Thymus (tissue), 14 donors: ENCODE measurements at places on chromosomes 1 and 21. TPM values are rescaled to one million over a fixed set of nuclear protein-coding genes. Genes with fewer than 3 reads are reported as not detected.

DESI2 gene
- polyA plus RNA-seq, result 14.7 TPM

- H3K4me1 ChIP-seq, result no peaks in the 10 kb centered on the region
- H3K36me3 ChIP-seq, result no peaks in the 10 kb centered on the region
- no peak for DNase-seq
- H3K4me3 ChIP-seq, result no peak overlapping the region
Observed at GRCh38 chr1:225825078-225825477, 15.2 kb downstream of the EPHX1 start.

- DNase-seq, result no peak
- no peak overlapping the region for H3K27ac ChIP-seq
- H3K4me3 ChIP-seq, result no peak overlapping the region
- H3K27me3 ChIP-seq, result no peaks in the 10 kb centered on the region
Observed at GRCh38 chr21:27818847-27819246, 852.0 kb upstream of the ADAMTS5 start.

- no peaks in the 10 kb centered on the region for H3K27me3 ChIP-seq
- no peaks in the 10 kb centered on the region for H3K36me3 ChIP-seq
- DNase-seq, result no peak
- no peak overlapping the region for H3K27ac ChIP-seq
Observed at GRCh38 chr21:39078322-39079065, 104.8 kb downstream of the PSMG1 start.

- H3K4me3 ChIP-seq, result no peak overlapping the region
- no peaks in the 10 kb centered on the region for H3K27me3 ChIP-seq
- no peak for DNase-seq
- peaks cover 77% of the 10 kb centered on the region for H3K36me3 ChIP-seq
- peak overlapping the region; percentile 26 for H3K27ac ChIP-seq
Observed at GRCh38 chr1:41581216-41582003, 96.9 kb upstream of the EDN2 start.

C2CD4D gene
- polyA plus RNA-seq, result 0.34 TPM

GRCh38 chr1:221813887-221814286, 72.0 kb upstream of the DUSP10 start:
- H3K27ac ChIP-seq, result no peak overlapping the region
- no peak overlapping the region for H3K4me3 ChIP-seq
- no peak for DNase-seq

EDN2 gene
- 1.0 TPM for polyA plus RNA-seq

GART gene
- polyA plus RNA-seq, result 29.5 TPM

DNA sequence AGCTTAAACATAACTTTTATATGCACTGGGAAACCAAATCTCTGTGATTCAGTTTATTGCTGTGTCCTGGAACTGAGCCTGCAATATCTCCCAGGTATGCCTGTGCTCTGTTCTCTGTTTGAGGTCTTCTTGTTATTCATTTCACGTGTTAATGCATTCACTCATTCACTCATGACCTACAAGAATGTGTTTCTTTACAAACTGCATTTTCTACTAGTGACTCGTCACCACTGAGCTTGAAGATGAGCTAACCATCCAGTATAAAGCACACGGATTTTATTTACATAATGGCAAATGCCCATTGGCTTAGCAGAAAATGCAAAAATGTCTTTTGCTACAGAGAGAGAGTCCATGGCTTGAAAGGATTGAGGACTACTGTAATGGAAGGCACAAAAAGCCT, 75.0 kb upstream of the DUSP10 start:
- H3K4me1 ChIP-seq, result no peaks in the 10 kb centered on the region
- no peak overlapping the region for H3K4me3 ChIP-seq
- no peaks in the 10 kb centered on the region for H3K36me3 ChIP-seq
- no peaks in the 10 kb centered on the region for H3K27me3 ChIP-seq
- H3K27ac ChIP-seq, result no peak overlapping the region
- DNase-seq, result no peak
